ENCODE measurements at places on chromosomes 1 and 21.

GRCh38 chr1:5157175-5157574 lies 502.8 kb downstream of the AJAP1 start:
- DNase-seq = no peak

- DNase-seq = no peak
Observed at GRCh38 chr1:206836111-206836510, 29.3 kb upstream of the IL20 start.

DNA sequence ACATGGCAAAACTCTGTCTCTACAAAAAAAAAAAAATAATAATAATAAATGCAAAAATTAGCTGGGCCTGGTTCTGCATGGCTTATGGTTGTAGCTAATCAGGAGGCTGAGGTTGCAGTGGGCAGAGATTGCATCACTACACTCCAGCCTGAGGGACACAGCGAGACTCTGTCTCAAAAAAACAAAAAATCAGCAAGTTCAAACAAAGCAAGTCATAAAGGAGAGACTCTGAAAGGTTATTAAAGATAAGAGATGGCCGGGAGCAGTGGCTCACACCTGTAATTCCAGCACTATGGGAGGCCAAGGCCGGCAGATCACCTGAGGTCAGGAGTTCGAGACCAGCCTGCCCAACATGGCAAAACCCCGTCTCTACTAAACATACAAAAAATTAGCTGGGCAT lies 28.8 kb downstream of the COP1 start:
- DNase-seq = no peak

DNA sequence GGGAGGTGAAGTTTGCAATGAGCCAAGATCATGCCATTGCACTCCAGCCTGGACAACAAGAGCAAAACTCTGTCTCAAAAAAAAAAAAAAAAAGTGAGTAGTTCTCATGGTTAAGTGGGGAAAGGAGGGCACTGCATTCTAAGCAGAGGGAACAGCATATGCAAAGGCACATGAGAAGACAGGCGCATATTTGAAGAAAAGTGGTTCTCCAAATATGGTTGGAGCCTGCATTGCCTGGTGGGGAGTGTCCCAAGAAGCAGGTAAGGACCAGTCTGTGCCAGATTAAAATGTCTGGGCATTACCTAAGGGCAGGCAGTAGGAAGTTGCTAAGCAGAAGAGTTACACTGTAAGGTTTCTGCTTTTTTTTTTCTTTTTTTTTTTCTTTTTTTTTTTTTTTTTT lies 2.5 kb upstream of the KPNA6 start:
- no peak for DNase-seq

GRCh38 chr1:102799496-102799895 lies 308.8 kb downstream of the COL11A1 start:
- DNase-seq = no peak

DNA sequence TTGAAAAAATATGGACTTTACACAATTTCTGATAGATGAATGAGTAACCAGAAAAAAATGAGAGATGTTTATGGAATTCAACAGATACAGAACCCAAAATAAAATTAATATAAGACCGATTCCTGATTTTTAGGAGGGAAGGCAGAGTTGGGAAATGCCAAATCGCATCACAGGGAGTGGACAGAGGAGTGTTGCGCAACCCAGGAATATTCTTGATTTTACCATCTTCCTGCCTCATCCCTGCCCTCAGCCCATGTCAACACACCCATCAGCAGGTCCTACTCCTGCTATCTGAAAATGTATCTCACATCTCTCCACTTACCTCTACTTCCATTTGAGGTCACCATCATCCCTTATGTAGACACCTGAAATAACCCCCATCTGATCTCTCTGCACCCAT lies 221.0 kb downstream of the DSCAM start:
- DNase-seq = no peak

- DNase-seq = no peak
Observed at GRCh38 chr1:208475951-208476845, 232.0 kb upstream of the PLXNA2 start.
